ENCODE measurements at places on chromosomes 1 and 21.

GRCh38 chr1:26337625-26338024, 16.3 kb downstream of the CRYBG2 start:
- DNase-seq, result no peak

- DNase-seq, result no peak
Observed at GRCh38 chr1:247332215-247332622, 552 bp upstream of the ZNF496 start.

GRCh38 chr1:232880354-232880753, 70.1 kb upstream of the NTPCR start:
- no peak for DNase-seq

GRCh38 chr1:5803851-5804250, 188.4 kb downstream of the NPHP4 start:
- DNase-seq, result no peak

DNA sequence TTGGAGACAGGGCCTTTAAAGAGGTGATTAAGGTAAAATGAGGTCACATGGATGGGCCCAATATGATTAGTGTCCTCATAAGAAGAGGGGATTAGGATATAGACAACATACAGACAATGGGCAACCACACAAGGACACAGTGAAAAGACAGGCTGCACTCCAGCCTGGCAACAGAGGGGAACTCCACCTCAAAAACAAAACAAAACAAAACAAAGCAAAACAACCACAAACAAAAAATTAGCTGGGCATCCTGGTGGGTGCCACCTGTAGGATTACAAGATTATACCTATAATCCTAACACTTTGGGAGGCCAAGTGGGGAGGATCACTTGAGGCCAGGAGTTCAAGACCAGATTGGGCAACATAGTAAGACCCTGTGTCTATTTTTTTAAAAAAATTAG, 4.8 kb upstream of the MDM4 start:
- DNase-seq, result no peak

GRCh38 chr1:33094971-33095604, 14.1 kb downstream of the AZIN2 start:
- DNase-seq, result peak; percentile 85

- no peak for DNase-seq
Observed at GRCh38 chr1:32307324-32307723, 15.4 kb downstream of the HDAC1 start.

- peak; percentile 44 for DNase-seq
Observed at GRCh38 chr1:91712981-91713841, 172.7 kb downstream of the TGFBR3 start.

DNA sequence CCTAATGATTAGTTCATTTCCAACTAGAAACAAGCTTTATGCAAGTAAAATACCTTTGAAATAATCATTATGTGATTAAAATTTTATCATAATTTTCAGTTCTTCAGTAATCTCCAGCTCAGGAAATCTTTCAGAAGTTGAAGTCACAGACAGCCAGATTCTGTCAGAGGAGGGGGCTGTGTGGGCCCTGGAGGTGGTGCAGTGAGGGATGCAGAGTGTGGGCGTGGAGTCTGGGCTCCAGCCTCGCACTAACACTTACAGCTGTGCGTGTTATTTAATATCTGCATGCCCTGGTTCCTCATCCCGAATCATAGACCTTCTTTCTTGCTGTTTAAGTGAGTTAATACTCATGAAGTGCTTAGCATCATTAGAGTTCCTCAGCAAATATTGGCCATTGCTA, 23.9 kb downstream of the WDR64 start:
- DNase-seq, result no peak

DNA sequence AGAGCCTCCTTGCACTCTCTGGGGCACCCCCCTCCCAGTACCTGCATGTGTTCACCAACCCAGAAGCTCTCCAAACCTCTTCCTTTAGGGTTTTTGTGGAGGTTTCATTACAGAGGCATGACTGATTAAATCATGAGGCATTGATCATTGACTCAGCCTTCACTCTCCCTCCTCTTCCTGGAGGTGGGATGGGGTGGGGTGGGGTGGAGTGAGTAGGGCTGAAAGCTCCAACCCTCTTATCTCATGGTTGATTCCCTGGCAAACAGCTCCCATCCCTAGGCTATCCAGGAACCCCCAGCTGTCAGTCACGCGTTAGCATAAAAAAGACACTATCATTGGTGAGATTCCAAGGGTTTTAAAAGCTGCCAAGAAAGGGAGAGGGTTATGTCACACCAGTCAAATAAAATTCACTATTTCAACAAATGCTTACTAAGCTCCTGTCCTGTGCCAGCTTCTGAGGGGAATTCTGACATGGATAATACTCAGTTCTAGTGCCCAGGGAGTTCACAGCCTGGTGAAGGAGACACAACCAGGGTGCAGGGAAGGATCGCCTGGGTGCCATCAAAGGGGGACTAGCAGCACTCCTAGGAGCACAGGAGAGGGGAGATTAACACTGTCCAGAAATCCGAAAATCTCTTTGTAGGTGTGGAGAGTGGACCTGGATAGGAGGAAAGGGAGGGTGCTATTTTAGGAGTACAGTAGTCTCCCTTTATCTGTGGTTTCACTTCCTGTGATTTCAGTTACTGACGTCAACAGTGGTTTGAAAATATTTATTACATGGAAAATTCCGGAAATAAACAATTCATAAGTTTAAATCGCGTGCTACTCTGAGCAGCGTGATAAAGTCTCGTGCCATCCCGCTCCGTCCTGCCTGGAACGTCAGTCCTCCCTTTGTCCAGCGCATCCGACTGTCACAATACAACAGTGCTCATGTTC, 6.8 kb upstream of the IL24 start:
- no peak for DNase-seq

- DNase-seq, result no peak
Observed at GRCh38 chr21:45632160-45632559, 11.4 kb upstream of the PCBP3 start.

DNA sequence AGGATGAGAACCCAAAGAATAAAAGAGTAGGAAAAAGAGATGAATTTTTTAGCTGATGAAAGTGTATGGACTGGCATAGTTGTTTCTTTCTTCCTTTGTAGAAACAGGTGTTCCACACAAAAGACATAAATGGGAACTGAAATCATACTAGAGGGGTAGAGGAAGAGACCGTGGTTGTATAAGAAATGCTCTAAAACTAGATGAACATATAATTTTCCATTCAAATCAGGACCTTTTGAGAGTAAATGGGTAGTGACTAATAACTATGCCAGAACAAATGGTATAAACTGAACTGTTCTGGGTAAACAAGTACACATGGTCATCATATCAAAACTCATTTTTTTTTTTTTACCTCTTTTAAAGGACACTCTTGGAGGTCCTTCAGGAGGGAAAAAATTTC, 344.2 kb downstream of the VAV3 start:
- DNase-seq, result no peak

DNA sequence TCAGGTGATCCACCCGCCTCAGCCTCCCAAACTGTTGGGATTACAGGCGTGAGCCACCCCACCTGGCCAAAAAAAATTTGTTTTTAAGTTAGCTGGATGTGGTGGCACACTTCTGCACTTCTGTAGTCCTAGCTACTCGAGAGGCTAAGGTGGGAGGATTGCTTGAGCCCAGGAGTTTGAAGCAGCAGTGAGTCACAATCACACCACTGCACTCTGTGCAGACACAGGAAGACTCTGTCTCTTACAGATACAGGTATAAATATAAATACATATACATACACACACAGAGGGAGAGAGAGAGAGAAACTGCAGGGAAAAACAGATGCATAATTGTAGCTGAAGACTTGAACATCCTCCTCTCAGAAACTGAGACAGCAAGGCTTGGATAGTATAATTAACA, 34.8 kb upstream of the EPS15 start:
- no peak for DNase-seq

GRCh38 chr21:23475281-23476219, 2131.7 kb downstream of the MRPL39 start:
- DNase-seq, result no peak

- no peak for DNase-seq
Observed at GRCh38 chr1:226697151-226697928, 41.7 kb downstream of the ITPKB start.

- no peak for DNase-seq
Observed at GRCh38 chr1:239856067-239856466, 235.6 kb upstream of the FMN2 start.

DNA sequence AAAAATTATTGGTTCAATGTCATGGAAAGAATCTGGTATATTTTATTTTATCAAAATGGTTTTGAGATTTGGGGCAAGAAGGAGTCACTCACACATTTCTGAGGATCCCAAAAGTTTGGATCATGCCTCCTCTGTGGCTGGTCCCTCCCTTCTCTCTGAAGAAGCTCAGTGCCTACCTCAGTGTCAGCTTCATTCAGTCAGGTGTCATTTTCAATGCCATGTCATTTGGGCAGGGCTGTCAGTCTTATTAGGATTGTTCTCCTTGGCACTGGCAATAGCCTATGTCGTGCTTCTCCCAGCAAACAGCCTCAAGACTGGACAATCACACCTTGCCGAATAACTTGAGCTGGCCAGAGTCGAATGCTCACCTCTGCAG, 264.5 kb upstream of the CAMK1G start:
- no peak for DNase-seq

- DNase-seq, result no peak
Observed at GRCh38 chr1:225446981-225447615, 19.3 kb upstream of the LBR start.

GRCh38 chr1:224879162-224879803, 50.2 kb upstream of the DNAH14 start:
- DNase-seq, result no peak

- peak; percentile 70 for DNase-seq
Observed at GRCh38 chr1:101238681-101239094, 1.9 kb downstream of the S1PR1 start.

DNA sequence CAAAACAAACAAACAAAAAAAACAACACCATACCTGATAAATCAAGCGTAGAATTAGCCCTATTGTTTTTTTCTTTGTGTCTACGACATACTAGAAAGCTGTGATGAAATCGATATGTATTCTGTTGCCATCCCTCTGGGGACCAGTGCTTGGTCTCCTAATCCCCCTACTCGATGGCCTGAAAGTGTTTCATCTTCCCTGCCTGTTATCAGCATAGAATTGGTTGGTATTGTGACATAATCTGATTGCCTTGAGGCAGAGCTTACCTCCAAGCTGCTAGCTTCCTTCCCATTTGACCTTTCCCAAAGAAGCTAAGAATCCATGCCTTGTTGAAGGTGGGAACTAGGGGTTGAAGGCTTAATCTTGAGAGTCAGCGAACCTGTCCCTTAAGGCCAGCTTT, 40.7 kb upstream of the PIGV start:
- no peak for DNase-seq

- DNase-seq, result no peak
Observed at GRCh38 chr1:190273161-190273560, 204.5 kb downstream of the BRINP3 start.

DNA sequence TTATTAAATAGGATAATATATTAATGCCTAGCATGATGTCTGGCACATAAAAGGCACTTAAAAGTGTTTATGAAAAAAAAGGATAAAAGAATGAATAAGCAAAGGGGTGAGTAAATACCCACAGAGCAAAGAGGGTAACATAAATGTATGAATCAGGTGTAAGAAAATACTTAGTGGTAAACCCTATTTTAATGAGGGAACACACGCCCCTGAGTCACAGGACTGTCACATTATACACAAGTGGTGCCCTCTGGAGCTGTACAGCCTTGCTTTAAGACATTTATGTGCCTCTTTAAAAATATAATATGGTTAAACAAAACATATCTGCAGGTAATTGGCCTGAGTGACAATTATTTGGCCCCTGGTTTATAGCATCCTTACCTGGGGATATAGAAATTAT, 78.1 kb upstream of the PTBP2 start:
- no peak for DNase-seq

- no peak for DNase-seq
Observed at GRCh38 chr1:51210676-51211075, 25.4 kb upstream of the RNF11 start.

DNA sequence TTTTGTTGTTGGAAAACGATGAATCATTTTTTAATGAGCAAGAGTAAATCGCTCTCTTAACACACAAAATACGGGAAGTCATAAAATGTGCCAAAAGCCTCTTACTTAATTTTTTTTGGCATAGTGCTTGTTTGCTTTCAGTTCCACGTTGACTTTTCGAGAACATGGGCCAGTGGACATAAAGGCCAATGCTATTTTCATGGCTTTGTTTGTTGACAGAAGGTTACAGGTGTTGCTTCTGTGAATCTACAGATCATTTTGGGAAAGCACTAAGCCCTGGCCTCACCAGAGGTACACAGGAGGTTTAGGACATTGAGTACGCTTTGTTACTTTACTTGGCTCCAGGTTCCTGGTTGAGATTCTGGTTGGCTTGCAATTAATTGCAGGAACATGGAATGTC, 199.4 kb upstream of the HMCN1 start:
- peak; percentile 30 for DNase-seq

GRCh38 chr1:179742291-179742690, 800 bp upstream of the FAM163A start:
- no peak for DNase-seq

GRCh38 chr1:20823845-20824244, 36.7 kb upstream of the HP1BP3 start:
- no peak for DNase-seq

DNA sequence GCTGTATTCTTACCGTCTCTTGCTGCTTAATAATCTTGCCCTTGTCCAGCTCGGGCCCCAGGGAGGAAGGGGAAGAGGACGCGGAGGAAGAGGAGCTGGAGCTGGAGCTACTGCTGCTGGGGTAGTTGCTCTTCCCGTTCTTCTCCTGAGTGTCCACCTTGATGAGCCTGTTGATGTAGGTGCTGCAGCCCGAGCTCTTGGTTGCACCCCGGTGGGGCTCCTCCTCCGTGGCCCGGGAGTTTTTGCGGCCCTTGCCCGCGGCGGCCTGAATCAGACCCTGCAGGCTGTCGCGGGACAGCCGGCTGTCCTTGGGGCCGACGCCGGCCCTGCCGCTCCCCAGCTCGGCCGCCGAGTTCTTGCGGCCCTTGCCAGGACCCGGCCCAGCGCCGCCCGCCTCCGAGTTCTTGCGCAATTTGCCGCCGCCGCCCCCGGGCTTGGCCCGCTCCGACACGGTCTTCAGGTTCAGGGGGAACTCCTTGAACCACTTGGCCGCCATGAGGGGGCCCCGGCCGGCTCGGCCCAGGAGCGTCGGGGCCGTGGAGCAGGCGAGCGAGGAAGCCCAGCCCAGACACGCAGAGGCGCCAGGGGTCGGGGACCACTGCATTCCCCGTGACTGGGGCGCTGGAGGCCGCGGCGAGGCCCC, 475 bp upstream of the TDRD10 start:
- no peak for DNase-seq

DNA sequence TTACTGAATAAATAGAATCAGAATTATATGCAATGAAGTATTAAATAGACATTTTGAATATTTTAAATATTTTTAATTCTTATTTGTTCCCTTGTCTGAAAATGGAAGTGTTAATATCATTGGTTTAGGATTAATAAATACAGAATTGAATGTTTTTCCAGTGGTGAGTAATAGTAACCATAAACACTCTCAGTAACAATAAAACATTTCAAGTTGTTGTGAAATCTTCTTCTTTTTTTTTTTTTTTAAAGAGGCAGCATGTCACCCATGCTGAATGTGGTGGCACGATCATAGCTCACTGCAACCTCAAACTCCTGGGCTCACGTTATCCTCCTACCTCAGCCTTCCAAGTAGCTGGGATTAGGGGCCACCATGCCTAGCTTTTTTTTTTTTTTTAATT, 86.2 kb upstream of the ZBTB18 start:
- DNase-seq, result no peak

GRCh38 chr1:218811497-218811896, 362.2 kb upstream of the LYPLAL1 start:
- no peak for DNase-seq

- no peak for DNase-seq
Observed at GRCh38 chr1:21383785-21384401, 56.0 kb upstream of the NBPF3 start.

Measured in tibial nerve (tissue), 4 donors.